ENCODE measurements at places on chromosomes 4 and X.

- no peak for DNase-seq
Observed at GRCh38 chrX:36422368-36422767, 502.8 kb downstream of the CFAP47 start.

GRCh38 chr4:124334119-124334518 lies 378.4 kb downstream of the ANKRD50 start:
- no peak for DNase-seq

DNA sequence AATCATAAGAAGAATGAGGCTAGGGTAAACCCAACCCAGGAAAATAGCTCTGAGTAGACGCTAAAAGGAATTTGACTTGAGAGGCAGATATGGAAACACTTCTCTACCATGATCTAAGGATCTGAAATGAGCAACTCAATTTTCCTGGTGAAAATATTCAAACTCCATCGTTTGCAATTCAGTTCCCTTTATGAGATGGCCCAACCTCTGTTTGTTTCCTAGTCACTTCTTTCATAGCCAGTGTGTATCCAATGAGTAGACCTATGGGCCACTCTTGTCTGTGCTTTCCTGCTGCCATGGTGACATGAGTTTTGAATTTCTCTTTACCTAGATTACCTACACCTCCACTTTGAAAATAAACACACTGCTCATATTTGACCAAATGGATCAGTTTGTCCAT lies 176.2 kb upstream of the GPRIN3 start:
- no peak for DNase-seq

DNA sequence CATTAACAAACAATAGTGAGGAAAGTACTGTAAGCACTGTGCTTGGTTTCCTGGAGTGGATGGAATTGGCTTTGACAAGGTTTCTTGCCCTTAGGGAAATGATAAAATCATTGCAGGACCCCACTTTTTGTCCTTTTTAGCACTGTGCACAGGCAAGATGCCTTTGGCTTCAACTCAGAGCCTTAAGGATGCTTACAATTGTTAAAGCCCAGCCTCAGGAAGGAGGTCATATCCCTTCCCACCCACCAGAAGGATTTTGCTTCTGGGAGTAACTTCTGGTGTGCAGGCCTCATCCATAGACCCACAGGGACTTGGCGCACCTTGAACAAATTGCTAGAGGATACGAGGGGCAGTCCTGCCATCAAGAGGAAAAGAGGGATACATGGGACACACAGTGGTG lies 44.5 kb downstream of the STARD8 start:
- DNase-seq: no peak

- no peak for DNase-seq
Observed at GRCh38 chr4:43587758-43588157, 695.2 kb downstream of the GRXCR1 start.

GRCh38 chr4:121668368-121669162 lies 28.2 kb downstream of the ANXA5 start:
- no peak for DNase-seq

GRCh38 chr4:84324303-84325245 lies 174.5 kb downstream of the NKX6-1 start:
- no peak for DNase-seq

GRCh38 chr4:123896446-123897071 lies 500.0 kb downstream of the SPRY1 start:
- DNase-seq: no peak

GRCh38 chrX:7139202-7140081 lies 8.1 kb upstream of the STS start:
- DNase-seq: no peak

- DNase-seq: no peak
Observed at GRCh38 chrX:66009231-66009845, 30.5 kb downstream of the VSIG4 start.

DNA sequence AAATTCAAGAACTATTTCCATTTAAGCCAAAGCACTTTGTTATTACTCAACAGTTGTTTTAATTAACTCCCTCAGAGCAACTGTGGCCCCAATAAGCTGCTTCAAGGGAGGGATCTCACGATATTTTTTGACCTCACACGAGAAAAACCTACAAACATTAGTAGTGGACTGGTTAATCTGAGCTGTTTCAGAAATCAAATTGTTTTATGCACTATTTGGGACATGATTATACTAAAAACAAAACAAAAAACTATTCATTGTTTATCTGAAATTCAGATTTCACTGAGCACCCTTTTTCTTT lies 74.3 kb downstream of the DCHS2 start:
- DNase-seq: no peak

- no peak for DNase-seq
Observed at GRCh38 chr4:105978684-105979296, 83.5 kb downstream of the NPNT start.
